ENCODE measurements at places on chromosomes 2 and 18. TPM values are rescaled to one million over a fixed set of nuclear protein-coding genes. Genes with fewer than 3 reads are reported as not detected.

- DNase-seq = no peak
Measured at GRCh38 chr2:51697095-51697494, 665.2 kb upstream of the NRXN1 start.

GRCh38 chr18:51660188-51660715 lies 462.8 kb upstream of the MEX3C start:
- DNase-seq = no peak

DNA sequence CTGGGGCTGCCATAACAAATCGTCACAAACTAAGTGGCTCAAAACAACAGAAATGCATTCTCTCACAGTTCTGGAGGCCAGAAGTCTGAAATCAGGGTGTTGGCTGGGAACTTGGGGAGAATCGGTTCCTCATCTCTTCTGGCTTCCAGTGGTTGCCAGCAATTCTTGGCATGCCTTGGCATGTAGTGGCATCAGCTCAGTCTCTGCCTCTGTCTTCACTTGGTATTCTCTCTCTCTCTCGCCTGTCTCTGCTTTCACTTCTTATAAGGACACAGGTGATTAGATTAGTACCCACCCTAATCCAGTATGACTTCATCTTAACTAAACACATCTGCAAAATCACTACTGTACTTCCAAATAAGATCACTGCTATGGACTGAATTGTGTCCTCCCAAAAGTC lies 695.4 kb upstream of the ID2 start:
- no peak for DNase-seq

DNA sequence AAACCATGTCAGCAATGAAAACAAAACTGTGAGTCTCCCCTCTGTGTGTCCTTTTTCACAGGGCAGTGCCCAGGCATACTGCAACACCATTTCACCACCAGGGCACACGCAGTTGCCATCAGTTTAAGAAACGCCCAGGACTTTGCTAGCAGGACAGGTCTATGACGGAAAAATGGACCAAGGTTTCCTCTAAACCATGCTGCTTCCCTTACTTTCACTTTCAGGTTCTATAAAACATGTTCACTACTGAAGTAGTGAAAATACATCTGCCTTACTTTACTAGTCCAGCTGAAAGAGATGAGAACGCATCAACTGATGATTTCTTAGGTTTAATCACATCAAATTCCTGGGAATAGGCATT lies 110.5 kb downstream of the TCF4 start:
- no peak for DNase-seq

GRCh38 chr2:68487773-68488355 lies 20.5 kb downstream of the APLF start:
- peak; percentile 48 for DNase-seq

DNA sequence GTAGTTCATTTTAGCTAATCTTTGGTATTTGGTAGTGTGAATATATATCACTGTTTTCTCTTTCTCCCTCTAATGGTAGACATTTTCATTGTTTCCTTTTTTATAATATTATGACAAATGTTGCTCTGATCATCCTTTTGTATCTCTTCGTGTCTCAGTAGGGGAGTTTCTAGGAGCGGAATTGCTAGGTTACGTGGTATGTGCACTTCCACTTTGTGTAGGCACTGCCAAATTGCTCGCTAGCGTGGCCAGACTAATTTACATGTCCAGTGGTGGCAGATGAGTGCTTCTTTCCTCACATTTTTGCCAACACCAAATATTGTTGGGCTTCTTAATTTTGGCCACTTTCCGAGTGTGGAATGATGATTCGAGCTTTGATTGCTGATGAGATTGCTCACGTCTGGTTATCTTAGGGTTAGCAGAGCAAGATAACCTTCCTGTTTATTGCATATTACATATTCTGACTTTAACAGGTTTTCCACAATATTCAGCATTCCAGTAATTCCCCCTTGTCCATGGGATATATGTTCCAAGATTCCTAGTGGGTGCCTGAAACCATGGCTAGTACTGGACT lies 30.4 kb upstream of the GREB1 start:
- DNase-seq = no peak

GRCh38 chr2:101731221-101732054 lies 33.9 kb downstream of the MAP4K4 start:
- DNase-seq = no peak

GRCh38 chr2:103788951-103789350 lies 1027.1 kb downstream of the TMEM182 start:
- no peak for DNase-seq

DNA sequence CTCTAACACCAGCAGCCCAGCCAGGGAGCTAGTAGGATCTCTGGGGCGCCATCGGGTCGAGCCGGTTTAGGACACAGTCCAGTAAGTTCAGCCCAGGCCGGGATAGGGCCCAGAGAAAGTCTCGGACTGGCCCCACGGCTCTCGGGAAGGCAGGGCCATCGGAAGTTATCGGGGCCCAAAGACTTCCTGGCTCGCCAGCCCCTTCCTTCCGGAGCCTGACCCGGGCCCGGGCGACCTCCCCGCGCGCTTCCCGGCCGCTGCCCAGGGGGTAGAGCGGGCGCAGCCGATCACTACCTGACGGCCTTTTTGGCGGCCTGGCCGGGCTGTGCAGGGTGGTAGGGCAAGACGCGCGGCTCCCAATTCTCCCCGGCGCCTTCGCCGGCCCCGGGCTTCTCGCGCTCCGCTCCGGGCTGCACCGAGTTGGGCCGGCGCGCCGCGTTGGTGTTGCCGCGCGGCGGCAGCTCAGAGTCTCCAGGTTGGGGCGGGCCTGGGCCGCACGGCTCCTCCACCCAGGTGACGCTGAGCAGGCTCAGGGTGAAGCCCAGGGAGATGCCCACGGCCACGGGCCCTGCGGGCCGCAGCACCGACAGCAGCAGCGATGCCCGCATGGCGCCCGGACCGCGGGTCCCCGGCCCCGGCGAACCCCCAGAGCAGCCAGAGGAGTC lies 546 bp downstream of the CHPF start:
- no peak for DNase-seq

Gene IL1B
- total RNA-seq = 5.6 TPM

Gene SCG2
- total RNA-seq = not detected

Gene CACNB4
- total RNA-seq = 0.14 TPM

Gene SATB2
- total RNA-seq = not detected

Gene LIPG
- total RNA-seq = not detected

Measured in CD4-positive, alpha-beta T cell (primary cell).